ENCODE measurements at places on chromosomes 12 and 14.

- no peak for DNase-seq
Observed at GRCh38 chr12:6528539-6529235, 5.6 kb upstream of the GAPDH start.

- no peak for DNase-seq
Observed at GRCh38 chr12:89126712-89127111, 225.6 kb downstream of the DUSP6 start.

GRCh38 chr12:7072035-7072434, 11.5 kb downstream of the C1S start:
- no peak for DNase-seq

DNA sequence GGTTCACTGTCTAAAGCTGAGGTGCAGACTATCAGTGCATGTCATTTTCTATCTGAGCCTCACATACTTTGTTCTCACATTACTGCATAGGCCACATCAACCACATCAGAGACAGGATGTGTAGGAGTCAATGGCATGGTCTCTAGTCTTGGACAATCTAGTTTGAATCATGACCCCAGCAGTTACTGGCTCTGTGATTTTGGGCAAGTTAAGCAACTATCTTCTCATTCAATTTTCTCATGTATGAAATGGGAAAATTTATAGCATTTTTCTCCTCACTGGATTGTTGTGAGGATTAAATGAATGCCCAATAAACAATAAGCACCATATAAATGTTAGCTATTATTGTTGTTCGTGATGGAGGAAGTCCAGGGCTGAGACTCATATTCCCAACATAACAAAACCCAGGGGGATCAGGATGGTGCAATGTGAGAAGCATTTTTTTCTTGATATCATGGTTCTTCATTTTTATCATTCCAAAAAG, 432.6 kb downstream of the LRIG3 start:
- DNase-seq: no peak

GRCh38 chr12:115051378-115051777, 367.4 kb upstream of the TBX3 start:
- DNase-seq: no peak

DNA sequence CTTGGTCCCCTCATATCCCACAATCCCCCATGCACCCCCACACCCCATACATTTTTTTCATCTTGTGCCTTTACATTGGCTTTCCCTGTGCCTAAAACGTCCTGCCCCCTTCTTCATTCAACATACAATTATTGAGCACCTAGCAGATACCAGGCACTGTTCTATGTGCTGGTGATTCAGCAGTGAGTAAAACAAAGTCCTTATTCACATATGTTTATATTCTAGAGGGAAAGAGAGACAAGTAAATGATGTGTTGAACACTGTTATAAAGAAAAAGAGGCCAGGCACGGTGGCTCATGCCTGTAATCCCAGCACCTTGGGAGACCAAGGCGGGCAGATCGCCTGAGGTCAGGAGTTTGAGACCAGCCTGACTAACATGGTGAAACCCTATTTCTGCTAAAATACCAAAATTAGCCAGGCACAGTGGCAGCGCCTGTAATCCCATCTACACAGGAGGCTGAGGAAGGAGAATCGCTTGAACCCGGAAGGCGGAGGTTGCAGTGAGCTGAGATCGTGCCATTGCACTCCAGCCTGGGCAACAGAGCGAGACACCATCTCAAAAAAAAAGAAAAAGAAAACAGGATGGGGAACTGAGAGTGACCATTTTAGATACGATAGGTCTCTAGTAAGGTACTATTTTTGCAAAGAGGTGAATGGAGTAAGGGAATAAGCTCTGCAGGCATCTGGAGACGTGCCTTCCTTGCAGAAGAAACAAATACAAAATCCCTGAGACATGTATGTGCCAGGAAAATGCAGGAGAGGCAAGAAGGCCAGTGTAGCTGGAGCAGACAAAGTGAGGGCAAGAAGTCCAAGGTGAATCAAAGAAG, 12.2 kb downstream of the SLC7A7 start:
- no peak for DNase-seq

- DNase-seq: no peak
Observed at GRCh38 chr12:68497107-68497506, 113.6 kb upstream of the RAP1B start.

- no peak for DNase-seq
Observed at GRCh38 chr14:75068294-75069120, 934 bp upstream of the ZC2HC1C start.

GRCh38 chr12:53486736-53487487, 12.3 kb downstream of the MAP3K12 start:
- DNase-seq: no peak

DNA sequence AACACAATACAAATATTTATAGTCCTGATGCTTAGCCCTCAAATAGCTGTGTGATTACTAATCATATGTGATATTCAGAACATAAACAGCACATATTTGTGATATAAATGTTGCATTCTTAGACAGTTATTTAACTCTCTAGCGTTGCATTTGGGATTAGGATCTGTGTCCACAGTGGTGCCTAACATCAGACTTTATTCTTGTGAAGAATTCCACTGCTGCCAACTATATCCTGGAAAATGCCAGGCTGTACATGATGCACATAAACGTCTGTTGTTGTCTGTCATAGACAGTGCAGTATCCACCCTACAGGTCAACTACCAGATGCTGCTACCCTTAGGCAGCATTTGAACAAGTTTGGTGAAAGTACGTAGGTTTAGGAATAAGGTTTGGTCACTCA, 39.0 kb downstream of the SLC38A4 start:
- no peak for DNase-seq

GRCh38 chr14:65007202-65007601, 20.5 kb downstream of the FNTB start:
- no peak for DNase-seq

- DNase-seq: no peak
Observed at GRCh38 chr12:55722948-55723347, 2.8 kb downstream of the RDH5 start.

DNA sequence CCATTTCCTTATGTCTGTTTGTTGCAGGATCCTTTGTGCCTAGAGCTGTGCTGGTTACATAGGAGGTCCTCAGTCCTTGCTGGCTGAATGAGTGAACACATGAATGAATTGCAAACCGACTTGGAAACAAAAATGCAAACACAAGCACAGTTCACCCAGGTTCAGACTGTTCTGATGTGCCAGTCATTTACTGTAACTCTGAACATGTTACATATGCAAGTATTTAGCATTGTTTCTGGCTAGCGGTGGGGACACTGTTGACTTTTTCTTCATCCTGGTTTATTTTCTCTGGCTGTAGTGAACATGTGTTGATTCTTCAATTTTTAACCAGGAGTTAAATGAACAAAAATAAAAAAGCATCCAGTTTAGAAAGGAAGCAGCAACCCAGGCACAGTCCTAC, 33.4 kb downstream of the TSPAN9 start:
- DNase-seq: no peak

DNA sequence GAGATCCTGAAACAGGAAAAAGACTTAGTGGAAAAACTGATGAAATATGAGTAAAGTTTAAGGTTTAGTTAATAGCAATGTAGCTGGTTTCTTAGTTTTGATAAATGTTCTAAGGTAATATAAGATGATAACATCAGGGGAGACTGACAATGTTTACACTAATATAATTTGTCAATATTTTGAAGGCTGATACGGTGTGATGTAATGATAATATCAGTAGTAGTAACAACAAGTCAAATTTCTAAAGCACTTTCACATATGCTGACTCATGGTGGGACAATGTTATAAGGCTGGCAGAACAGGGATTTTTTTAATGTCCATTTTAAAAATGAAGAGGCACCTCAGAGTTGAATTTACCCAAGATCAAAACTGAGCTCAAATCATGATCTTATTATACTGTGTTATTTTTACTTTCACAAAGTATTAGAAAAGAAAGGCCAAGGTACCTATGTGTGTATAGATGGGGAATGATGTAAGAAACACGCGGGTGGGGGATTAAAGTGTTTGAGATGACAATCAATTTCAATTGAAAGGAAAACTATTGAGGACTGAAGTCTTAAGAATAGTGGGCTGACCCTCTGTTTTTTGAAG, 2.4 kb upstream of the FLRT2 start:
- no peak for DNase-seq

DNA sequence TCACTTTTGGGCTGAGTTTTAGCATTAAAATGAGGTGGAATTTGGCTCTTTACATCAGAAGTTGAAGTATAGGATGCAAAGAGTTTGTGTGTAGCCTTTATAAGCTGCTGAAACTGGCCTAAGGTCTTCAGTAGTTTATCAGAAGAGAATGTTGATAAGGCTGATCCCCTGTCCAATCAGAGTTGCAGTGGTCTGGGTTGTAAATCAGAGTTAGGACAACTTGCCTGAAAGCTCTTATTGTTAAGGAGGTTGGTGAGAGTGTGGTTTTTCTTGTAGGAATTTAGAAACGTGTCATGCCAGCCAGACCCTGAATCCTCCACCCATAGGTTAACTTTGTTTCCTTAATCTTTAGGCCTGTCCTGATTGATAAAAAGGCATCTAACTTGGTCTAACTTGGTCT, 143.5 kb downstream of the ST8SIA1 start:
- no peak for DNase-seq

Data from DMS153 (cell line).